ENCODE measurements at places on chromosomes 7 and 10.

DNA sequence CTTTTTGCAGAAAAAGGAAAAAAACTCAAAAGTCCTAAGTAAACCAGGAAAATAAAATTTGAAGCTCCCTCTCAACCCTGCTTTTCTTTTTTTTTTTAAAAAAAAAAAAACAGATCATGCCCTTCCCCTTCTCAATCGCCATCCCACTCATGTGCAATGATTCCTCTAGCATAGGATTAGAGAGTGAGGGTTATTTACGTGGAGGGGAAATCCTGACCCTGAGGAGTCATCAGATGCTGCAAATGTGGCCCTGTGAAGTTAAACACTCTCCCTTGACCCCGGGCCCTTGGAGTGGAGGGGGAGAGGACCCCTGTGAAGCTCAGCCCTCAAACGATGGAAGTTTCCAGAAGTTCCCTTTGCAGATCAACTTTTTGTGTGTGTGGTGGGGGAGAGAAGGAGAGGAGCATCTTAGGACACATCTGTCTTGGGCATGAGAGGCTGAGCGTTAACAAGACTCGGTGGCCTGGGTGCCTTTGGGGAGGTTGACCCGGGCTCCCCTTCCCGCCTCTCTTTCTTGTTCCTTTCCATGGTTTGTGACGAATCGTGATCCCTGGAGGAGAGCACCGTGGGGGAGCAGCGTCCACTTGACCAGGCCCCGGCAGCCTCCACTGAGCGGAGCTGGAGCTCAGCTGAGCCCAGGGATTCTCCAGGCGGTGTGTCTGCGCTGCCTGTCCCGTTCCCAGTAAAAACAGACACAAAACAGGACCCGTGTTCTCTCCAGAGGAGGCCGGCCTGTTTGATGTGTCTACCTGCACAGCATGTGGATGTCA lies 1.5 kb upstream of the SHH start:
- DNase-seq: no peak

GRCh38 chr10:13712837-13713581 lies 126.2 kb downstream of the PRPF18 start:
- DNase-seq: peak; percentile 93

GRCh38 chr10:54667136-54667535 lies 133.9 kb downstream of the PCDH15 start:
- DNase-seq: no peak

DNA sequence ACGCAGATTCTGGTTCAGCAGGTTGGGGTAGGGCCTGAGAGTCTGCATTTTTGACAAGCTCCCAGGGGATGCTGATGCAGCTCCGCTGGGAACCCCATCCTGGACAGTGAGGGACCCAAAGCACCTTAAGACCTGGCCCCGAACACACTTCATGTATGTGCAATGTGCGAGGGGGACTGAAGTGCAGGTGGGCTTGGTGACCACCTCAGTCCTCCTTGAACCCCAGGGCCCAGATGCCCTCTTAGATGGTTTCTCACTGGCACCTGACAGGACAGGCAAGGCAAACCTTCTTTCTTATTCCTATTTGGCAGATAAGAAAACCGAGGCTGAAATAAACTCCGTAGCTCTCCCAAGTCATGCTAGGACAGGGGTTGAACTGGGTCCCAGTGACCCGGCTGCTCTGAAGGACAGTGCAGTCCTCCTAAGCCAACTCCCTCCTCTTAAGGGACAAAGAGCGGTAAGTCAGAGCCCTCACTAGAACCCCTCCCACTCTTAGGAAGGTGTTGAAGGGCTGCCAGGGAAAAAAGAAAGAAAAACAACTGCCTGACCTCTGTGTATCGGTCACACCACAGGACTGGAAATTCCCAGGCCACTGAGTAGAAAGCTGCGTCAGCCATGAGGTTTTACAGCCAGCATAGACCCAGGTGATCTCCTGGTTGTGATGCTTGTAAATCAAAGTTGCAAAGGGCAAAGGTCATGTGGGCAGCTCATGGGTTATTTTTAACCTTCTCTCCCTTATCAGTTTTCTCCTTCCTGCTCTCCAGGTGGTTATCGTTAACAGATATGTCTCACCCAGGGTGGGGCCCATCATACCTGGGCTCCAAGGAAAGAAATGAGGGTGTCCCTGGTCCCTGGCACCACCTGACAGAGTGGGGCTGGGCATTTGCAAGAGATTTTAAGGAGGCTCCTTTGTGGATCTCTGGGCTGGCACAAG lies 90.9 kb upstream of the SMNDC1 start:
- DNase-seq: peak; percentile 86

- no peak for DNase-seq
Measured at GRCh38 chr10:71272056-71272771, 46.8 kb upstream of the SLC29A3 start.

DNA sequence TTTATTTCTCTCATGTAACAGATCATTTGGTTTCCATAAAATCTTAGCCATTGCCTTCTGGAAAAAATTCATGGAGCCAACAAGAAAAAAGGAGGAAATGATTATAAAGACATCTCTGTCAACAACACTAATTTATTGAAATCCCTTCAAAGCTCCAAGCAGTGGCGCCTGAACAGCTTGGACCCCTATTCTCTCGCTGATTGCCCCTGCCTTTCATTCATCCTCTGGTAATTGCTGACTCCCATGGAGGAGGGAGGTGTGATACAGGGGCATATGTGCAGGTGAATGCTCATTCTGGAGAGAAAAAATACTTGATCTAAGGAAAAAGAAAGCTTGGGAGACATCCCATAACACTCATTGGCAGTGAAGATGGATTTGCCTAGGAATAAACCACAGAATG lies 345.5 kb downstream of the FGFR2 start:
- no peak for DNase-seq

GRCh38 chr10:70504521-70505358 lies 26.2 kb downstream of the PALD1 start:
- DNase-seq: no peak

GRCh38 chr7:116122972-116123595 lies 87.3 kb upstream of the TES start:
- peak; percentile 38 for DNase-seq

DNA sequence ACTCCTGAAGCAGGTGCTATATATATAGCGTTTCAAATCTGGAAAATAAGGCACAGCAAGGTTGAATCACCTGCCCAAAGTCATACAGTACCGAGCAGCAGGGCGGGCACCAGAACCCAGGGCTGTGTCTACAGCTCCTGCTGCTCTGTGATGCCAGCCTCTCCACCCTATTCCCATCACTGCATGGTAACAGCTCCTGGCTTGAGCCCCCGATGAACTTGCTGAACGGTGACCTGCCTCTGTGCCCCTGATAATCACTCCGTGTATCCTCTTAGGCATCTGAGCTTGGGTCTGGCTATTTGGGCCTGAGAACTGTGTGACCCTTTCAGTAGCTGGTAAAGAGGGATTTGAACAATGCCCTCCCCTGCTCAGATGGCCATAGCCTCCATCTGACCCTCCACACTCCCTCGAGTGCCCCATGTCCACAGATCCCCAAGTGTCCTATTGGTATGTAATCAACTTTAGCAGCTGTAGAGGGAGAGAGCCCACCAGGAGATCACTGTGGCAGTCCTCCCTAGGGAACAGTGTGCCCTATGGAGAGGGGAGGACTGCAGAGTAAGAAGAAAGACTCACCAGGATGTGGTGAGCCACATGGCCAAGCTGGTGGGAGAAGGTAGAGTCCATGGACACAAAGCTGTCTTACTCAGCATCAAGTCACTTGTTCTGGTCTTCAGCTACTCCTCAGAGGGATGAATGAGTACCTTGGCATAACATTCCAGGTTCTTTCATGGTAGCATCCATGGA lies 1.1 kb upstream of the ARHGAP22 start:
- no peak for DNase-seq

DNA sequence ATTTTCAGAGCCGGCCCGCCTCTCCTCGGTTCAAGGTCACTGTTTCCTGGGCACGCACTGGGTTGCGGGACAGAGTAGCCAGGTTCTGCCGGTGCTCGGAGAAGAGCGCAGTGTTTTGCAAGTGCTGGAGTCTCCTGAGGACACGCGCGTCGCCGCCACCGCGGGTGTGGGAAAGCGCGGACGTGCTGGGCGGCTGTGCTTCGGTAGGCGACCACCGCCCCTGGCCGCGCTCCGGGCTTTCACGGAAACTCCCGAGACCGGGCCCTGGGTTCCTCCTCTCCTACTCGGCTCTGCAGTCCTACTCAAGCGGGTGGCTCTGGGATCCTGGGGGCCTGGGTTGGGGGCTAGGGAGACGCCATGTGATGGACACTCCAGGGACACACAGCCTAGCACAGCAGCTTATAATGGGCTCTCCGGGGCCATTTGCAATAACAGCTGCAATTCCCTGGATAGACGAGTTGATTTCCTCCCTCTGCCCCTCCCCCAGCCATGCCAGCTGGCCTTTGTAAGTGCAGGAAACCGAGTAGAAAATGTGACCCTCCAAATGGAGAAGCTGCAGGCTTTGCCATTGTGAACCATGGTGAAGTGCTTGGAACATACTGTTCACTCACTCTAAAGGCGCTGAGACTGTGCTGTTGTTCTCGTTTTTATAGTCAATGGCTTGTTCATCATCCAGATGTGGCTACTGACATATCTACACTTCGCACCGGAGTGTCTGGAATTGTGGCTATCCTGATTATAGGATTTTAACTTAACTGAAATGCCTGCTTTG lies 2.1 kb downstream of the FRAT1 start:
- no peak for DNase-seq

GRCh38 chr7:82467020-82467419 lies 23.4 kb upstream of the CACNA2D1 start:
- DNase-seq: no peak

DNA sequence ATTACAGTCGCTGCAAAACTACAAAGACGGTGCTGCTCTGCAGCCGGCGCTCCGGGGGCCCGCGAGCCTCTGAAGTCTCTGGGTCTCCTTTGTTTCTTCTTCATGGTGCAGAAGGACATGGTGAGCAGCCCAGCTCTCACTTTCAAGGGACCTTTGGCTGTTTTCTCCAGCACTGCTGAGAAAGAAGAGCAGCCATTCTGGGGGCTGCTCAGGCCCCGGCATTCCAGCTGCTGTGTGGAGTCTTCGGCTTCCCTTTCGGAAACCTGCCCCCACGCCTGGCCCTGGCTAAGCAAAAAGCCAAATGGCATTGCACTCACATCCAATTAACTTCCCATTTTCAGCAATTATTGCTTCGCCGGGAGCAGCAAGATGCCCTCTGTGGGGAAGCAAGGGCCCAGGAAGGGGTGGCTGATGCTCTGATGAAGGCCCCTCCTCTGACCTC lies 555.7 kb downstream of the PTPRN2 start:
- DNase-seq: no peak
